ENCODE measurements at places on chromosomes 3 and 15. TPM values are rescaled to one million over a fixed set of nuclear protein-coding genes. Genes with fewer than 3 reads are reported as not detected.

The CAV3 gene
- polyA plus RNA-seq: not detected

The LRTM1 gene
- polyA plus RNA-seq: not detected

The RBM6 gene
- 65.1 TPM for polyA plus RNA-seq

The ARRDC4 gene
- polyA plus RNA-seq: 0.90 TPM

The HDAC11 gene
- polyA plus RNA-seq: 1.3 TPM

The SCAANT1 gene
- polyA plus RNA-seq: not detected

The HHLA2 gene
- not detected for polyA plus RNA-seq

The PARP15 gene
- 16.6 TPM for polyA plus RNA-seq

The SEMA3G gene
- polyA plus RNA-seq: 0.04 TPM

The SHF gene
- 0.85 TPM for polyA plus RNA-seq

The MANF gene
- polyA plus RNA-seq: 33.6 TPM

The RTP1 gene
- not detected for polyA plus RNA-seq

The RHO gene
- polyA plus RNA-seq: not detected

The CAMKV gene
- not detected for polyA plus RNA-seq

The B2M gene
- 23,226 TPM for polyA plus RNA-seq

The FBLN2 gene
- polyA plus RNA-seq: 4.4 TPM

The SENP7 gene
- 6.1 TPM for polyA plus RNA-seq

The PPM1L gene
- polyA plus RNA-seq: 3.0 TPM

The GLCE gene
- polyA plus RNA-seq: 2.8 TPM

The GRK7 gene
- polyA plus RNA-seq: not detected

Measured in IgD-negative memory B cell (primary cell).